ENCODE measurements at places on chromosomes 7 and 10. TPM values are rescaled to one million over a fixed set of nuclear protein-coding genes. Genes with fewer than 3 reads are reported as not detected.

Gene GRID2IP
- 0.21 TPM for total RNA-seq

Gene SHH
- not detected for total RNA-seq

Gene EGR2
- 0.28 TPM for total RNA-seq

Gene CDK5
- total RNA-seq, result 17.0 TPM

Gene SEMA3E
- total RNA-seq, result 0.51 TPM

Gene PPP1R17
- total RNA-seq, result not detected

Gene TRIM4
- total RNA-seq, result 16.9 TPM

Gene LSM5
- total RNA-seq, result 30.4 TPM

Gene GPR15LG
- total RNA-seq, result 44.5 TPM

Gene LAMB1
- total RNA-seq, result 91.7 TPM

Gene PLEKHS1
- total RNA-seq, result not detected

Measured in airway epithelial cell (primary cell).